Stimulated activated CD4-positive, alpha-beta T cell treated with anti-CD3 and anti-CD28 coated beads, Interleukin-1b, Interleukin-23, amount 100 ng/mL, for 1 hour (primary cell): ENCODE measurements at places on chromosomes 13 and 19.

GRCh38 chr19:5452594-5453565, 2.3 kb upstream of the ZNRF4 start:
- no peak for DNase-seq

DNA sequence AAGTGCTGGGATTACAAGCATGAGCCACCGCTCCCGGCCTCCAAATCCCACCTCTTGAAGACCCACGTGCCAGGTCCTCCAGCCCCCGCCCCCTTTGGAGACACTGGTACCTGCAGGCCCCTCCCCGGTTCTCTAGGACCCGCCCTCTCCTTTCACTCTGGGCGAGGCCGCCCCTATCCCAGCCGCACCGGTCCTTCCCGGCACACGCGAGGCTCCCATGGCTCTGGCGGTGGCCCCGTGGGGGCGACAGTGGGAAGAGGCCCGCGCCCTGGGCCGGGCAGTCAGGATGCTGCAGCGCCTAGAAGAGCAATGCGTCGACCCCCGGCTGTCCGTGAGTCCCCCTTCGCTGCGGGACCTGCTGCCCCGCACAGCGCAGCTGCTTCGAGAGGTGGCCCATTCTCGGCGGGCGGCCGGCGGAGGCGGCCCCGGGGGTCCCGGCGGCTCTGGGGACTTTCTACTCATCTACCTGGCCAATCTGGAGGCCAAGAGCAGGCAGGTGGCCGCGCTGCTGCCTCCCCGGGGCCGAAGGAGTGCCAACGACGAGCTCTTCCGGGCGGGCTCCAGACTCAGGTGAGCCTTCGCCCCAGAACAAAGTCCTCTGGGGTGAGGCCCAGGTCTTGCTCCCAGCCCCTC, at the start of gene CBLC:
Gene CBLC (plus strand): TSS at position 176 of the 633 bp plus-strand sequence. CDS start 42 bp downstream, at position 218.
- no peak for DNase-seq

DNA sequence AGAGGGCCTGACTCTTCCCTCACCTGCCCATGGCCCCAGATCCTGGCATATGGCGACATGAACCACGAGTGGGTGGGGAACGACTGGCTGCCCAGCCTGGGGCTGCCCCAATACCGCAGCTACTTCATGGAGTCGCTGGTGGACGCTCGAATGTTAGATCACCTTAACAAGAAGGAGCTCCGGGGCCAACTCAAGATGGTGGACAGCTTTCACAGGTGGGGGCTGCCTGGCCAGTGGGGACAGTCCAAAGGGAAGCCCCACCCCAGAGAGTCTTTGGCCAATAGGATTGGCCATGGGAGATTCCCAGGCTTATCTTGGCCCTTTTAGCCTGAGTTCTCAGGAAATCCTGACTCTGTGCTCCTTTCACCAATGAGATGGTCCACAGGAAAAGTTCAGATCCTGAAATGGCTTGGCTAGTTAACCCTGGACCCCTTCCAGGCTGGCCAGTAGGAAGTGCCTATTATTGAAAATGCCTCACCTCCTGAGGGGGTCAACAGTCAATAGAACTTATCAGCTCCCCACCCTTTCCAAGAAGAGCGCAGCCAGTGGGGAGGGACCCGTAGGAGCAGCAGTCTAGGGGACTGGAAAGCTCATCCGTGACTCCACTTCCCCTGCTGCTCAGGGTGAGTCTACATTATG, 7.0 kb downstream of the HRC start:
- no peak for DNase-seq

GRCh38 chr19:29514525-29515232, 11.1 kb upstream of the VSTM2B start:
- DNase-seq = no peak

DNA sequence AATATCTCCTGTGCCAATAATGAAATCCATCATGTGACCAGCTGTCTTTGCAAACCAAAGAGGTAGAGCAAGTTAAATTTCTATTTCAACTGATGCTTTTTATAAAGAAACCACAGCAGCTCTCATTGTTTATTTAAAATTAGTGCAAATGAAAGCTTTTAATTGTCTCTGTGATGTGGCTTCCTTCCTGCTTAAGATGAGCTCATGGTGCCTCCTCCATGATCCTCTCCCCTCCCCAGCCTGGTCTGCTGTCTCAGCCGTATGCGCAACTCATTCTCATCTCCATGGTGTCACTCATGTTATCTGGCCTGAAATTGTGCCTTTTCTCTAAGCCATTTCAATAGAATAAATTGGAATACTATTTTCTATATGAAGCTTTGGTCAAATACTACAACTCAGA, 270.6 kb downstream of the FGF14 start:
- DNase-seq = no peak

DNA sequence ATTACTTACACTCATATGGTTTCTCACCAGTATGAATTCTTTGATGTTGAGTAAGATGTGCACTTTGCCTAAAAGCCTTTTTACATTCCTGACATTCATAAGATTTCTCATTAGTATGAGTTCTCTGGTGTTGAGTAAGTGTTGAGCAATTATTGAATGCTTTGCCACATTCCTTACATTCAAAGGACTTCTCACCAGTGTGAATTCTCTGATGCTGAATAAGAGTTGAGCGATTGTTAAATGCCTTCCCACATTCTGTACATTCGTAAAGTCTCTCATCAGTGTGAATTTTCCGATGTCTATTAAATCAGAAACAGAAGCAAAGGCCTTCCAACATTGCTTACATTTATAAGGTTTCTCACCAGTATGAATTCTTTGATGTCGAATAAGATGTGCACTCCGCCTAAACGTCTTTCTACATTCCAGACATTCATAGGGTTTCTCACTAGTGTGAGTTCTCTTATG, 14.2 kb upstream of the ZFP30 start:
- no peak for DNase-seq

- no peak for DNase-seq
These were observed 218.8 kb upstream of the SGCG start for GRCh38 chr13:22961835-22962537.

GRCh38 chr13:20389696-20390525, 135.7 kb downstream of the CRYL1 start:
- DNase-seq = no peak

GRCh38 chr13:53351021-53351420, 322.4 kb downstream of the OLFM4 start:
- DNase-seq = no peak

DNA sequence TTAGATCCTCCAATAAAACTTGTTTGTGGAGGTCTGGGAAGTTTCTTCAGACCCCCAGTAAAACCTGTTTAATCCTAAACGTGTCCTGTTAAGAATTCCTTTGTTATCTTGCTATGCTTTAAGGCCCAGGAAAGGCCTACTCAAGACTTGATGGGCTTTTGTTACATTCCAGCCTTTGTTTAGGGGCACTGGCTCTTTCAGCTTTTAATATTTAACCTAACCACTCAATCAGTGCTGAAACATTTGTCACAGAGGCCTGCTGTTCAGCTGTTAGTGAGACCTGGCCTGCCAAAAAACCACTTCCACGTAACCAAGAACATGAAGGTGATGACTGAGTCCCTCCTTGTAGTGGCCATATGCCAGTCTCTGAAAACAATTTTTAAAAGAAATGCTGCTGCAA, 41.7 kb downstream of the PCDH17 start:
- no peak for DNase-seq

GRCh38 chr19:6686628-6686975, 16.6 kb upstream of the TNFSF14 start:
- DNase-seq = no peak
